ENCODE measurements at places on chromosomes 12 and 14.

DNA sequence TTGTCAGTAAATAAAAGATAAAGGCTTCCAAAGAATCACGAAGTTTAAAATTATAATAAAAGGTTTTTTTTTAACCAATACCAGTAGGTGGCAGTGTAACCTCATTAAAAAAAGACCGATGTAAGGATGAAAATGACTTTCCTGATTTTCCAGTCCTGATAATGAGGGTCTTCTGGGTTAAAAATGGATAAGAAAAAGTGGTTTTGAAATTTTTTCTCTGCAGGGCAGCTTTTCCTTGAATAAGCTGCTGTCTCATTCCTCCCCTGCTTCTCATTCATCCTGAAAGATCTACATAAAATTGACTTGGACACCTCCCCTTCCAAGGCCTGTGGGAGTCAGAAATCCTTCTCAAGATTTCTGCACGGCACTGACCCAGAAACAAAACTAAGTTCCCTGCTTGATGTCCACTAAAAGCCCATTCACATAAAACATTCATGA lies 58.9 kb upstream of the FBXO33 start:
- DNase-seq, result peak; percentile 47

GRCh38 chr14:100790502-100791347 lies 35.2 kb upstream of the MEG3 start:
- DNase-seq, result no peak

- DNase-seq, result no peak
These were observed 16.9 kb downstream of the LRCOL1 start for GRCh38 chr12:132593521-132593920.

- DNase-seq, result no peak
These were observed 54.9 kb upstream of the SRSF5 start for GRCh38 chr14:69711881-69712560.
